ENCODE measurements at places on chromosomes 1 and 21.
A peak's percentile ranks its signal among the peaks of the same experiment; 100 is the strongest.

- no peak for ATAC-seq
These were observed 22.7 kb downstream of the PIGM start for GRCh38 chr1:160009081-160009480.

DNA sequence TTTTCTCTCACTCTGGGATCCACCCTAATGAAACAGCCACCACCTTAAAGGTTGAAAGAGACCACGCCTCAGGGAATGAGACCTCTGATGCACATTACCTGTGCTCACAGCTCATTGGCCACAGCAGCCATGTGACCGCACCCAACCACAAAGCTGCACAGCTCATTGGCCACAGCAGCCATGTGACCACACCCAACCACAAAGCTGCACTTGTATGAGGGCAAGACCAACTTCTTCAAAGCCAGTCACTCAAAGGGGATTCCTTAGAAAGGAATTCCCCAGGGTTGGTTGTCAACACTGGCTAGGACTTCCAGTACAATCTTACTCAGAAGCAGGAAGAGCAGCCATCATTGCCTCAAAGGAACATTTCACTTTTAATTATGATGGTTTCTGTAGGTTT lies 43.6 kb upstream of the PDE9A start:
- no peak for ATAC-seq

GRCh38 chr1:24972221-24972914 lies 42.3 kb upstream of the RUNX3 start:
- ATAC-seq: no peak

GRCh38 chr1:100449477-100449876 lies 88.5 kb upstream of the GPR88 start:
- no peak for ATAC-seq

- peak; percentile 88 for ATAC-seq
These were observed 16.2 kb upstream of the TTLL10 start for GRCh38 chr1:1157426-1157913.

GRCh38 chr1:106600626-106601025 lies 455.8 kb upstream of the PRMT6 start:
- ATAC-seq: no peak

DNA sequence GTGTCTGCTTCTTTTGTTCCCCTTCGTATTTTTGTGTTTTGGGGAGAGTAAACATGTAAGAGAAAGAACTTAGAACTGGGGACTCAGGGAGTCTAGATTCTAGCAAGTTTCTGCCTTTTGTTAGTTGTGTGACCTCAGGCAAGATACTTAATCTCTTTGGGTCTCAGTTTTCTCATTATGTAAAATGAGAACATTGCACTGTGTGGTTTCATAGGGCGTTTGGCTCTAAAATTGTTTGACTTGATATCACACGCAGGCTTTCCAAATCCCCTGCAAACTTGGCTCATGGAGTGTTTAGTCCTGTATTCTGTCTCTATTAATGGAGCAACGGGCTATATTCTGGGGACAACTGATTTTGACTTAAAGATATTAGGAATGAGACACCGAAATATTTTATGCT lies 57.7 kb downstream of the NTNG1 start:
- no peak for ATAC-seq

- ATAC-seq: peak; percentile 33
These were observed 46.8 kb downstream of the PTPRU start for GRCh38 chr1:29282924-29283803.

GRCh38 chr21:18443085-18443484 lies 39.5 kb upstream of the TMPRSS15 start:
- ATAC-seq: no peak

DNA sequence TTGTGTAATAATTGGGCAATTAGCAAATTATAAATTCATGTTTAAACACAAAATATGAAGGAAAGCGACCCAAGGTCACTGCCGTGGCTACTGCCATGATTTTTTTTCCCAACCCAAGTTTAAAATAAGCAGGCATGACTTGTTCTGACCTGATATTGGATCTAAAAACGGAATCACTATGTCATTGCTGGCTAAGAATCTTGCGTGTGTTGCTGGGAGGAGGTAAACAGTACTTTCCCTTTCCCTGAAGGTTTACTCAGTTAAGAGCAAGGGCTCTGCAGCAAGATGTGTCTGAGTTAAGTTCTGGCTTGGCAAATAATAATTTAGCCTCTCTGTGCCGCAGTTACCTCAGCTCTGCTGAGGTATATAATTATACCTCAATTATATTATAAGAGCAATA lies 125.7 kb upstream of the L1TD1 start:
- ATAC-seq: no peak

GRCh38 chr1:32962248-32962896 lies 2.2 kb downstream of the RNF19B start:
- no peak for ATAC-seq

GRCh38 chr1:45123358-45123757 lies 83.0 kb downstream of the ZSWIM5 start:
- no peak for ATAC-seq

DNA sequence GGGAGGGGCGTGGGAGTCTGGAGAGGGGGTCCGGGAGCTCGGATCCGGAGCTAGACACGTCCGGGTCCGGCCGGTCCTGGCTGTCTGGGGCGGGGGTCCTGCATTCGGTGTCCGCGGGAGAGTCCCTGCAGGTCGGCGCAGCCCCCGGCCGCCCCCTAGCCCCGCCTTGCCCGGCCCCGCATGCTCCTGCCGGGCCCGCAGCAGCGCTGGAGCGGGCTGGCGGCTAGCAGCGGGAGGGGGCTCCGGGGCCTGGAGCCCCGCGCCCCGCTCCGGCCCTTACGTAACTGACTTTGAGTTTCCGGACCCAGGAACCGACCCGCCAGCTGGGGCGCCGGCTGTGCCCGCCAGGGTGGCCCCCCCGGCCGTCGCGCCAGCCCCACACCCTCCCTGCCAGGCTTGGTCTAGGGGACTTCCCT lies 26.9 kb upstream of the EPB41 start:
- ATAC-seq: peak; percentile 7

DNA sequence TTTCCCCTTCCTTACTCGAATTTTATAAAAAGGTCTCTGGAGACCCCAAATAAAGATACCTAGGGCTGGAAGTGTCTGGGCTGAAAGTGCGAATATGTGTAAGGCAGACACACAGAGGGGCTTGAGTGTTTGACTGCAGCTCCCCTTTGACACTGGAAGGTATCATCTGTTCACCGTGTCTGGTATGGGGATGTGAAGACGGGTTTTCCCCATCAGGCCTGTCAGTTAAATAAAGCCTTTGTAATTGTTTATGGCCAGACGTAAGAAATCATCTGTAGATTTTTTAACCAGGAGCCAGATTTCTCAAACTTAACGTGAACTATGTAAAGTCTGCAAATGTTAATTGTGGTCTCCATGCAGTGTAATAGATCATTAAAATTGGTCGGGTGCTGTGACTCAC lies 1173.4 kb downstream of the AMY1C start:
- ATAC-seq: no peak

- ATAC-seq: no peak
These were observed 39.2 kb downstream of the PRMT6 start for GRCh38 chr1:107095647-107096046.

DNA sequence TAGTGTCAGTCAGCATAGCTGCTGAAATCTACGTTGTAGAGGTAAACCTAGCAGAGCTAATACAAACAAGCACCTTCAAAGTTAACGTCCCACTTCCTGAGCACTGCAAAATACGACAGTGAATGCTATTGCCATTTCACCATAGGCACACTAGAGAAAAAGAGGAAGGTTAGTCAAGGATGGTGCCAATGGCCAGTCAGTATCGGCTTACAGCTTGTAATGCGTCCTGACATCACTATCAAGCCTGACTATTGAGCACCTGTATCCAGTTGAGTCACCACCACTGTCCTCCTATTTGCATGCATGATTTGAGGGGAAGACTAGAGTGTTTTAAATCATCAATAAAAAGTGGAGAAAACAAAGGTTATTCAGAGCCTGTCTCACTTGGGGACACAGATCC lies 34.4 kb downstream of the NUCKS1 start:
- ATAC-seq: no peak

GRCh38 chr1:100443811-100444571 lies 91.7 kb downstream of the CDC14A start:
- no peak for ATAC-seq

- no peak for ATAC-seq
These were observed 56.6 kb downstream of the SMYD2 start for GRCh38 chr1:214337511-214337910.

GRCh38 chr1:230938924-230939368 lies 39.7 kb downstream of the TTC13 start:
- no peak for ATAC-seq

DNA sequence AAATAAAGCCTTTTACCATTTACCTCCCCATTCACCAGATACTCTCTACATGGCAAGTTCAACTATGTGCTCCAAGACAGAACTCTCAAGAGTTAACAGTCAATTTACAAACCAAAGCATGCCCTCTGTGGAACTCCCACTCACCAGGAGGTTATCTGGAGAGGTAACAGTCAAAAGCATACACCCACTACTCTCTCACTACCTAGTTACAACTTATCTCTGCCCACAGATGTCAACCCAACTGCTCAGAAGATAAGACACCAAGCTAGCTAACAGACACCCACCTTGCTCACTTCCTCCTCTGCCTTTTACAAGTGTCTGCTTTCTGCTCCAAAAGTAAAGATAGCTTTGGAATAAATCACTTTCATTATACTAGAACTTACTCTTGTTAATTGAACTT lies 131.0 kb downstream of the TRIM33 start:
- ATAC-seq: no peak

DNA sequence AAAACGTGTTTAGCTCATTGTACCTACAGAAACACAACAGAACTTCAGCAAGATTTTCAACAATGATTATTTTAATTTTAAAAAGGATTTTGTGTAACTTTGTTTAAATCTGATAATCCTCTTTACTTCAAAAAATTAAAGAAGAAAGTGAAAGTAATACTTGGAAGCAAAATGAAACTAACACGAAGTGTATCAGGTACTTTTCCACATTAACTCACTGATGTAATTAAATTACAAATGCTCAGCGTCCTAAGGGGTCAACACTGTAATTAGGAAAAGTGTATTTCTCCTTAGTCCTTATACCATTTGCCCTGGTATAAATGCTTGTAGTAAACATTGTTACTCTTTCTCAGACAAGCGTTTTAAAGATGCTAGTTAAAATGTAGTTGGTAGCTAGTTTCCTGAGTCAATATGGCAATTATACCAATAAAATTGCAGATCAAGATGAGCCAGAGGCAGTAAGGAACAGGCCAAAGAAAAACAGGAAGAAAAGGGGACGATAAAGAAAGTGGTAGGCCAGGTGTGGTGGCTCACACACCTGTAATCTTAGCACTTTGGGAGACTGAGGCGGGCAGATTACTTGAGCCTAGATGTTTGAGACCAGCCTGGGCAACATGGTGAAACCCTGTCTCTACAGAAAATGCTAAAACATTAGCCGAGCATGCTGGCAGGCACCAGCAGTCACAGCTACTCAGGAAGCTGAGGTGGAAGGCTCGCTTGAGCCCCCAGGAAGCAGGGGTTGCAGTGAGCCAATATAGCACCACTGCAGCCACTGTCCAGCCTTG lies 553.0 kb downstream of the SMYD3 start:
- ATAC-seq: no peak

DNA sequence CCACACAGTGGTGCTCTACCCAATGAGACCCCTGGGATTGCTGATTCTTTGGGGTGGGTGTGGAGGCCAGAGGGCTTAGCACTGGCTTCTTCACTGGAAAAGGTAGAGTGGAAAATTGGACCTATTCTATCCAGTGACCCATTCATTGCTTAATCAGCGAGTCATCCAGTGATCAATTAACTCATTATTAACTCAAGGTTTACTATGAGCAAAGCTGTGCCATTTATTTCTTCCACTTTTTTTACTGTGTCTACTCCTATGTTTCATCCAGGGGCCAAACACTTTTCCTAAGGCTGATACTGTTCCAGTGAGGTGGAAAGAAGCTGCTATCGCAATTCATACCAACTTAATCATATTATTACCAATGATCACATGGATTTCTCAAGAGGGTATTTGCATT lies 363.9 kb downstream of the RPS6KC1 start:
- ATAC-seq: no peak

DNA sequence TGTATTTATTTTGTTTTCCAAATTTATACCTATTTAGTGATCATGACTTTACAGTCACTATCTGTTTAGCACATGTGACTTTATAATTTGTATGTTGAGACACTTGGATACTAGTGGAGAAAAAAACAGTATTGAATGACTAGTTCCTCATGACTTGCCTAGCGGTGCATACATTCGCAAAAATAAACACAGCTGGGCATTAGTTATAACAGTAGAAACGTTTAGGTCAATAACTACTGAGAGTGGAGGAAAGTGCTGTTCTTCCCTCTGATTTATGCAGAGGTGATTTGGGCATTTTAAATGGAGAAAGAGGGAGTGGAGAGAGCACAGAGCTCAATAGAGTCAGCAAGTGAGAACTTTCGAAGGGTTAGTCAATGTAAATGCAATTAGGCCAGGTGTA lies 1679.0 kb upstream of the B3GALT2 start:
- ATAC-seq: no peak

- ATAC-seq: no peak
These were observed 184.4 kb downstream of the MRPL39 start for GRCh38 chr21:25422610-25423608.

- no peak for ATAC-seq
These were observed 156.6 kb downstream of the GREM2 start for GRCh38 chr1:240455228-240455821.

Measured in esophagus mucosa (tissue), 1 donor.